ENCODE measurements at places on chromosomes 11 and 22. TPM values are rescaled to one million over a fixed set of nuclear protein-coding genes. Genes with fewer than 3 reads are reported as not detected.

DNA sequence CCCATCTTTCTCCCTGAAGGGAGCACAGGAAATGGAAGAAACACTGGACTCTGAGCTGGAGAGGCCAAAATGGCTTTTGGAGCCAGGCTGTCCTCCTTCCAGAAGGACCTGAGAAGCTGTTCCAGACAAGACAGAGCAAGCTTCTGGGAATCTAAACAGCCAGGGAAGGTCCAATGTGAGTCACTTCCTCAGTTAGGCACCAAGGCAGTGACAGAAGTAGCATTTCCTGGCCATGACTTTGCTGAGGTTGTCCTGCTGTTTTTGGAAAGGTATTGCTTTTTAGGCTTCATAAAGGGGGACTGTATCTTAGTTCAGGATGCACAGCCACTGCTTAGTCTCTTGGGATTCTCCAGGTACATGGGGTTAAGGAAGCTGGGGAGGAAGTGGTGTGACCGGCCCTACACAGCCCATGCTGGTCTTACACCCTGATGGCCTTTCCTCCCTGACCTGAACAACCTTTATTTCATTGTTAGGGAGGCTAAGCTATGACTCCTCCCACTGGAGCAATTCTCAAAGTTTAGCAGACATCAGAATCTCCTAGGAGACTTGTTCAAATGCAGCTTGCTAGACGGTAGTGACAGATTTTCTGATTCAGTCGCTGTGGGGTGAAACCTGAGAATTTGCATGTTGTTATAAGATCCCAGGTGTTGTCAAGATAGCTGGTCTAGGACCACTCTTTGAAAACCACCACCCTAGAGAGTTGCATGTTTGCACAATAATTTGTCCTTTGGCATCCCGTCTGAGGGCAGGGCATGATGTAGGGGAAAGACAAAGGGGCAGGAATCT lies 6.8 kb upstream of the INSC start:
- DNase-seq, result no peak

GRCh38 chr11:15826826-15827225 lies 529.5 kb downstream of the SOX6 start:
- no peak for DNase-seq

DNA sequence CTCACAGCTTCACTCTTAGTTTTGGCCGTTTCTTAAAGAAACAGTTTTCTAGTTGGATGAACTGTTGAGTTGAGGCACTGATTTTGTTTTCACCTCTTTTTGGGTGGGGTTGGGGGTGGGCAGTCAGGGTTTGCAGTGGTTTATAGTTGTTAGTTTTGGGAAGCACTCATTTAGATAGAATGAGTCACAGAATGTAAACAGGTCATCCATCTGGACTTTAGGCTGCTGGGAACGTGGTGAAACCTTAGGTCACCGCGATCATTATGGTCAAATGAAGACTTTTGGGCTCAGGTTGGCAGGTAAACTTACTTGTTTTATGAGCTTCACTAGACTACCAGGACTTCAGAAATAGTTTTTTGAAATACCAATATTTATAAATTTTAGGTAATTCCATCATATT lies 48.4 kb downstream of the CSTPP1 start:
- no peak for DNase-seq

MRGPRX3 gene
- not detected for total RNA-seq

DNA sequence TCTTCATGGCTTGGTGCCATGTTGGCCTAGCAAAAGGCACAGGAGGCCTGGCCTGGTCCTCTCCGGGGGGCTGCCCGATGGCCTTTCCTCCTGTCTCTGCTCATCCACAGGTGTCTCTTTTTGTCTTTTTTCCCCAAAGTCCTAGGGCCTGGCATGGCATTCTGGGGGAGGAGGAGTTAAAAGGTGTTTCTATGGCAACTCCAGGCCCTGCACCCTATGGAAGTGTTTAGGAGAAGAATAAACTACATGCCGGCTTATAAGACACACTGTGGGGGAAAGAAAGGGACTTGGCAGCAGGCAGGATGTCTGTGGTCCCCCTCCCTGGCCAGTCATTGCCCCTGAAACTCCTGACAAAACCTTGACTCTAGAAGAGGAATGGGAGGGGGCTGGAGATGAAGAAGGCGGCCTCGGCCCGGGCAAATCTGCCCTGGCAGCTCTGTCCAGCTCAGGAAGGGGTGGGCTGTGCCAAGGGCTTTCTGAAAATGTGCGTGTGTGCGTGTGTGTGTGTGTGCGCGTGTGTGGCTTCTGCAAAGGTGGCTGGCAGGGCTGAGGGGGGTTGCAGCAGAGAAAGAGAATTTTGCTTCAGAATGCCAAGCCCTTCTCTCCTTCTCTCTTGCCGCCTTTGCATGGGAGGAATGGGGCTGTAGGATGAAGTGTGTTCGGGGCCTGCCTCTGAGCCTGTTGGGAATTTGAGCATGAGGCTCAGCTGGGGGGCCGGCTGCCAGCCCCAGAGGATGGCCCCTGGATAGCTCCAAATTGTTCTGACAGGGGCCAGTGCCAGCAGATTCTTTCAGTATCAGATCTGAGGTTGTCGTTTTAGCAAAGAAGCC lies 3.2 kb downstream of the TIMP3 start:
- no peak for DNase-seq

DNA sequence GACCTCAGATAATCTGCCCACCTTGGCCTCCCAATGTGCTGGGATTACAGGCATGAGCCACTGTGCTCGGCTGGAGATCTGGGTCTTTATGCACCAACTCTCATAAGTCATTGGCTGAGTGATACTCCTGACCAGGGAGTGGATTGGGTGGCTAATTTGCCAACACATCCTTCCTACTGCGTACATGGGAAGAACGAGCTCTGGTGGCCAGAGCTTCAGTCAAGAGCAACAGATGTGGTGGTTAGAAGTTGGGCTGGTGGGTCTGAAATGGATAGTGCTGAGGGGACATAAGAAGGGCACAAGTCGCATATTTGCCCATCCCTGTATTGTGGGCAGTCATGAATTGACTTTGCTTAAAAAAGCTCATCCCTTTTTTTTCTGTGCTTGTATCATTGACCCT lies 74.1 kb upstream of the AMPD3 start:
- DNase-seq, result no peak
